Mesothelial cell of epicardium (in vitro differentiated cells): ENCODE measurements at places on chromosomes 3 and 15.

GRCh38 chr3:71734881-71735280 lies 9.7 kb upstream of the EIF4E3 start:
- DNase-seq = no peak

DNA sequence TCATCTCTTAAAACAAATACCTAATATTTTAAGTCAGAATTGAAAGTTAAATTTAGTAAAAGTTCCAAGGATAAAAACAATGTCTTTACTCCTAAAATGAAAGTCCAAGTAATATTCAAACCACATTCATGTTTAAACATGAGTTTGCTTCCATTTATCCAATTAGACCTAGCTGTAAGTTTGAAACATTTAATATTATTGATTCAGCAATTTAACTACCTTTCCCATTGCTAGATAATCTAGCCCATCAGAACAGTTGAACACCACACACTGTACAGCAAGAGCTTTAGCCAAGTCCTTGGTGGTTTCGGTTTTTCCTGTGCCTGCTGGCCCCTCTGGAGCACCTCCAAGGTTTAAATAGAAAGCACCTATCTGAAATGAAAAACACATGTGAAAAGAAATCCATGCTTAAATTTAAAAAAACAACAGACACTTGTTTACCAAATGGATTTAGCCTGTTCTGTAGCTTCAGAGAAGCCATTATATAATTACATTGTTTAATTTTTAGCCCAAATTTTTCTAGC lies 97.8 kb downstream of the DNAH12 start:
- DNase-seq = no peak

GRCh38 chr15:42502477-42502876 lies 7.0 kb downstream of the SNAP23 start:
- no peak for DNase-seq

DNA sequence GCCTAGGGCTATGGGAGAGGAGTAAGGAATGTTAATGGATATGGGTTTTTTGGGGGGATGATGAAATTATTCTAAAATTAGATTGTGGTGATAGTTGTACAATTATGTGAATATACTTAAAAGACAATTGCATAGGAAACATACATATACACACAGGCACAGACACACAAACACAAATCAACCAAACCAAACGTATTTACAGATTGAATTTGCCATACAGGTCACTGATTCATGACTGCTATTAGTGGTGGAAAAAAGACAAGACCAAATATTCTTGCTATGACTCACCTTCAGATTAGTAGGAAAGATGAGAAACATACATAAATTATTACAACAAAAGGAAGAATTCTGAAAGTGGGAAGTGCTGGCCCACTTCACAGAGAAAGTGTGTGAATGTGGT lies 85.3 kb downstream of the C3orf38 start:
- DNase-seq = no peak

- no peak for DNase-seq
Measured at GRCh38 chr3:79976466-79976865, 208.7 kb upstream of the ROBO1 start.

GRCh38 chr3:161358488-161358887 lies 12.8 kb downstream of the SPTSSB start:
- no peak for DNase-seq

DNA sequence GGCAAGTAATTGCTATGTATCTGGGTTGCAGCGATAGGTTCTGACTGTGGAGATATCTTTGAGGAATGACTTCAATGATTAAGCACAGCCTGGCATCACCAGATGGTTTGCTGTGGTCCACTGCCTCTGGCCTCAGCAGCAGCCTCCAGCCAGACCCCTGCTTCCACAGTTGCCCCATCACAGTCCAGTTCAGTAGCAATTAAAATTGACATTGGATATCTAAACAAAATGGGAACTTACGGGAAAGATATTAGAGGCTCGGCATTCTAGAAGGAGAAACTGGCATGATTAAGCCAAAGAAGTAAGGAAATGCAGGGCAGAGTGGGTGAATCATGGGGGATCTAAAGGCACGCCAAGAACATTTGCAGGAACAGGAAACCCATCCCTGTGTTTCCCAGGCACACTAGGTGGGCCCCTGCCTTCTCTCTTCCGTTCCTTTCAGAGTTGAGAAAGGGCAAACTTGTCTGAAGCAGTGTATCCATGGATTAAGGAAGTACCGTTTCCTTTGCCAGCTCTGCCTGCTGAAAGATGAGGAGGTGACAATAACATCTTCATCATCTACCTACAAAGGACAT lies 36.3 kb upstream of the SH3BP5 start:
- DNase-seq = no peak

GRCh38 chr15:79812541-79812940 lies 84.3 kb downstream of the MTHFS start:
- DNase-seq = no peak

DNA sequence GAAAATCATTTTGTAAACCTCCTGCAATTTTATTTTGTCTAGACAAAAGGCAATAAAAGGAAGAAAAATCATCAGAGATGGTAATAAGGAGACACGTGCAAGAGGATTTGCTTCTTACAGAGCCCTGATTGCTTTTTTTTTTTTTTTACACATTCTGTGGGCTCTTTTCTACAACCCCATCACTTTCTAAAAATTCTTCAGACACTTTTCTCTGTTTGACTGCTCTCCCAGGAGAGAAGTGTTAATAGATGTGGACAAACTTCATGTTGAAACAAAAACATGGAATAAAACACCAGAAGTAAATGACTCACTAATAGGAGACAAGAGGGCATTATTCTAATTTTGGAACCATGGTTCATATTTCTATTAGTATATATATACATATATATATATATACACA lies 114.4 kb upstream of the TPRG1 start:
- no peak for DNase-seq

- DNase-seq = no peak
Measured at GRCh38 chr15:45116006-45116481, 1.9 kb downstream of the DUOXA2 start.
